Stromal cell of bone marrow (primary cell): ENCODE measurements at places on chromosomes 3 and 15.

DNA sequence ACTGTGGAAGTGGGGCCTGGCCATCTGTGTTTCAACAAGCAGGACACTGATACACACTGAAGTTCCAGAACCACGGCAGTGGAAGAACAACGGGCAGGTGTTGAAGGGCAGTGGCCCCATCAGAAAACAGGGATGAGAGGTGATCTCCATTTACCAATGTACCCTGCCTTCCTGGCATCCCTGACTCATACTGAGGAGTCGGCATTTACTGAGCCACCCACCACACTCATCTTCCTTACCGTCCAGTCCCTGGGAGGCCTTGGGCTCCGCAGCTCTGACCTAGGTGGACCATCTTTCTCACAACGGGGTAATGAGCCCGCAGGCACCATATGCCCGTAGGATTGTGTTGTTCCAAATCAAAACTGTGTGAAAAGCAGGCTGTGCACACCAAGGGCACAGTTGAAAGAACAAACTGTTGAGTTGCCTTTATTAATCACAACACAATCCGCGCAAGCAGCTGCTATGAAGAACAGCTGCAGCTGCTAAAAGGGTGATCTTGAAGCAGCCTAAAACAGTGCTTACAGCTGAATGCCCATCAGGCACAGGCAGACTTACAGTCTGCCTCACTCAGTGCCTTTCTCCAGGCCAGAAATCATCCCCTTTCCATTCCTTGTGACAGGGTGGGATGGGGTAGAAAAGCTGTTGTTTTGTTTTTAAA, 12.9 kb downstream of the MB21D2 start:
- no peak for DNase-seq

DNA sequence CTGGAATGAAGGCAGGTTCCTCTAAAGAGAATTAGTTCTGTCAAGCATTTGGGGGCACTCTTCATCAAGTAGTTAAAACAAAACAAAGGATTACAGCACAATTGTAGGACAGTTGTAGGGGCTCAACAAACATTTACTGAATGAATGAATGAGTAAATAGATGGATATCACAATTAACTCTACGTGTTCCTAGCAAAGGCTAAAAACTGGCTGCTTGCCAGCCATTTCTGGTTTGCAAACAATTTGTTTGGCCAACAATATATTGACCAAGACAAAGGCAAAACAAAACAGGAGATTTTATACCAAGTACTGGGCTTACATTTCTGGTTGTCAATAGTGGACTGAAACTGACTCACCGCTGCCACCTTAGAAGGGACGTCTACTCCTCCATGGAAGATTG, 116.8 kb downstream of the ZNF280D start:
- DNase-seq: no peak

GRCh38 chr3:128488636-128488990, 4.4 kb downstream of the GATA2 start:
- no peak for DNase-seq

- DNase-seq: peak; percentile 89
Measured at GRCh38 chr3:152175528-152175889, 93.2 kb upstream of the MBNL1 start.

DNA sequence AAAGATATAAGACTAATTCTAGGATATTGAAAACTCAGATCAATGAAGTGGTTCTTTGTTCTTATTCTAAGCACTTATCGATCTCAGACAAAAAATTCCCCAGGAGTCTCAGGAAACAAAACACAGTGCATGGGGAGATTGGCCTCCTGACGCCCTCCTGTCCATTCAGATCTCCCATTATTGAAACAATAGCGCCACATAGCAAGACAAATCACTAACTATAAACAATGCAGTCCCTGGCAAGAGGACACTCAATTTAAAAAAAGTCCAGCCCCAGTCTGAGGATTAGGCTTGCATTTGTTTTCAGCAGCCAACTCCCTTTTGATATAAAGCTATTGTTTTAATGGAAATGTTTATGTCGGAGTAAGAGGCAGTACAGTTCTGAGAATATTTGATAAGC, 528.2 kb downstream of the GABRG3 start:
- no peak for DNase-seq

DNA sequence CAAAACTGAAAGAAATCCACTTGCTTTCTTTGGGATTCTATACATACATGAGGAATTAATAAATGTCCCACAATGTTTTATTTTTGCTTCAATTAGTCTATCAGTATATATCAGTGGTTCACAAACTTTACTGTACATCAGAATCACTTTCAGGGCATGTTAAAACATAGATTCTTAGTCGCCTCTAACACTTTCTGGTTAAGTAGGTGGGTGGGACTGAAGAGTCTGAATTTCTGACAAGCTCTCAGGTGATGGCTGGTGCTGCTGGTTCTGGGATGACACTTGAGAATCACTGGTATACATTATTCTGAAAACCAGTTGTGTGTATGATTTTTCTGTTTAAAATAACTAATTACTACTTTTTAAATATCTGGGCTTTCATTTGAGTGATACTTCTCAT, 393.3 kb downstream of the TBC1D5 start:
- no peak for DNase-seq

DNA sequence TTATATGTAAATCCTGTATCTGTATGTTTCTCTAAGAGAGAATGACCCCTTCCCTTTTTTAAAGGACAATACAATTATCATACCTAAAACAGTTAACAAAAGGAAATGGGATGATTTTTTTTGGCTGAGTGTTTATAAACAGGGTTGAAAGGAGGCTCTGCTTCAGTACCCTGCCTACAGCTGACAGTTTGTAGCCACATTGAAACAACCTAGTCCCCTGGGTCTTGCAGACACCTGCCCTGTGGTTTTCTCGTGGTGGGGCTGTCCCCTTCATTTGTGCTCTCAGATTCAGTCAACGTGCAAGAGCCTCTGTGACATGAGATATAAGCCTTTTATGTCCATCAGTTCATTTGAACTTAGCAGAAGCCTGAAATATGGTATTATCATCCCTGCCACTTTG, 2.3 kb upstream of the HMCES start:
- no peak for DNase-seq

DNA sequence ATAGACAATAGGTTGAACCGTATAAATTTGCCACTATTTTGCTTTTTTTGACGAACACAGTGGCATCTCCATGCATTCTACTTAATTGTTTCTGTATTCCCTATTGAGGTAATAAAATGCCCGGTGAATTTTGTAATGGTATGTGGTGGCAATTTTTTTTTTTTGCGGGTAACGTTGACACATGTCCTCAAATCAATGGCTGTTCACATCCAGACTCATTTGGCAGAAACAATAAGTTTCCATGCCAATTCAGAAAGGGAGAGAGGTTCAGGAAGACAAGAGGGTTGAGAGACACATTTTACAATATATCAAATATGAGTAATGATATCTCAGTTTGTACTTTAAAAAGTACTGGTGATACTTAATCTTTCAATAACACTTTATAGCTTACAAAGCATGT, 463.9 kb downstream of the WDR72 start:
- no peak for DNase-seq

GRCh38 chr3:127484601-127485388, 105.7 kb downstream of the TPRA1 start:
- no peak for DNase-seq

DNA sequence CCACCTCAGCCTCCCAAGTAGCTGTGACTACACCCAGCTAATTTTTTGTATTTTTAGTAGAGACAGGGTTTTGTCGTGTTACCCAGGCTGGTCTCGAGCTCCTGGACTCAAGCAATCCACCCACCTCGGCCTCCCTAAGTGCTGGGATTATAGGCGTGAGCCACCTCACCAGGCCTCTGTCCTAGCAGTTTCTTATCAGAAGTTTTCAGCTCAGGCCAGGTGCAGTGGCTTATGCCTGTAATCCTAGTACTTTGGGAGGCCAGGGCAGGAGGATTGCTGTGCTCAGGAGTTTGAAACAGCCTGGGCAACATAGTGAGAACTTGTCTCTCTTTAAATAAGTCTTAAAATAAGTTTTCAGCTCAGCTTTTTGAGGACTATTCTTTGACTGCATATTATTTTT, 48.4 kb downstream of the SGO1 start:
- no peak for DNase-seq

GRCh38 chr3:182651461-182651860, 141.8 kb upstream of the ATP11B start:
- DNase-seq: no peak

- DNase-seq: no peak
Measured at GRCh38 chr15:88147760-88148159, 108.8 kb downstream of the NTRK3 start.
